ENCODE measurements at places on chromosomes 7 and 10. TPM values are rescaled to one million over a fixed set of nuclear protein-coding genes. Genes with fewer than 3 reads are reported as not detected.

The TFPI2 gene
- 4.0 TPM for polyA plus RNA-seq

The NUTM2E gene
- polyA plus RNA-seq: not detected

The TDRD1 gene
- polyA plus RNA-seq: 0.33 TPM

The CTAGE15 gene
- not detected for polyA plus RNA-seq

The ACHE gene
- polyA plus RNA-seq: 29.8 TPM

The CLEC5A gene
- polyA plus RNA-seq: 0.49 TPM

The PRPS1L1 gene
- polyA plus RNA-seq: not detected

The CISD1 gene
- polyA plus RNA-seq: 27.5 TPM

The NET1 gene
- polyA plus RNA-seq: 114 TPM

The KCNMA1 gene
- 16.1 TPM for polyA plus RNA-seq

The UNCX gene
- not detected for polyA plus RNA-seq

The CLDN4 gene
- 0.34 TPM for polyA plus RNA-seq

The TRAPPC14 gene
- 9.6 TPM for polyA plus RNA-seq

The NDUFB2 gene
- polyA plus RNA-seq: 160 TPM

DNA sequence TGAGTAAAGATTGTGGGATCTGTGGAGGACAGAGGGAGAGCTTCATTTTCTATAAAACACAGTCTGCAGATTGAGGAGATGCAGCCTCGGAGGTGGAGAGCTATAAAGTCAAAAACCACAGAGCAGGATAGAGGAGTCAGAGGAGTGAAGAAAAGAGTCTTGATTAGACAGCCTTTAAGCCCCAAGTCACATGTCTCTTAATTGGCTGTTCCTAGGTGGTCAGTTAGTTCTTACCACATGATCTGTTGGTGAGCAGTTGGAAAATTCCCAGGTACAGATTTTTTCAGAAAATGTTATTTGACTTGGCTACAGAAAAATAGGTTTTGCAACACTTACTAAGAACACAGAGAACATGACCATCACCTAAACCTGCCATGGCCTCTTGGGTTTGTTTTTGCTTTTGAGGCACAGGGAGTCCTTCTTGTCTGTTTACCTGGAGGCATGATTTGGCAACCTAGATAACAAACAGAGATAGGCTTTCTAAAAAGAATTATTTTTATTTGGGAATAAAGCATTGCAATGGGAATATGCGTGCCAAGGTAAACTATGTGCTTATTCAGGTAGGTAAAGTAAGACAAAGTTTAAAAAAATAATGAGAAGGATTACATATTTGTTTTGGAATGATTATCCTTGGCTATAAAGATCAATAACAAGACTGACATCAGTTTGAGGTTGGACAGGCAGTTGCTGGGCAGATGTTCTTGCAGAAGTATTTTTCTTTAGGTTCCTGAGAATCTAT lies 604 bp upstream of the CYP3A43 start:
- no peak for DNase-seq

DNA sequence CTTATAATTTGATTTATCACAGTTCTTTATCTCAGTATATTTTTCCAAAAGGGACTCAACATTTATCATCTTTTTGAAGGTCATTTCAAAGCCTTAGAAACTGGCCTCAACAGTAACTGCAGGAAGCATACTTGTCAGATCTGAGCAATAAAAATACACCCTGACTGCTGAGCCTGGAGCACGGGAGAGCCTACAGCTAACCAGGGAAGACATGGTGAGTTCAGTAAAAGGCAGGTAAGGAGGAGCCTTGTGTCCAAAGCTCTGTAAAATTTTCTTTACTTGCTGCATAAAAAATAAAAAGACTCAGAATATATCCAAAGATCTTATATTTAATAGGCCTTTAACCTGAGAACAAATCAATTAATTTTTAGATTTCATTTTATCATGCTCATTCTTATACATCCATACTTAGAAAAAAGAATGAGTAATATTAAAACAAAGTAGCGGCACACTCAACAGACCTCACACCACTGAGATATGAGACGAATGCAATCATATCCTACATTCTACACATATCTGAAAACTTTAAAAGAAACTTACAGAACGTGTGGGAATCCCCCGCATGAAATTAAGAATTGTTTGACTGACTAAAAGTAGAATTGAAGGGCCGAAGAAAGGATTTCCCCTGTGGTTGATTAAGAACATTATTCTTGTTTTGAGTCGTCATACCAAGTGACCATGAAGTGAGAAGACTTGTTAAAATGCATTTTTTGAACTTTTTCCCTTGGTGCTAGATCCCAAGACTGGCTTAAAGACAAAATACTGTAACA lies 296.4 kb upstream of the MKLN1 start:
- DNase-seq: no peak

DNA sequence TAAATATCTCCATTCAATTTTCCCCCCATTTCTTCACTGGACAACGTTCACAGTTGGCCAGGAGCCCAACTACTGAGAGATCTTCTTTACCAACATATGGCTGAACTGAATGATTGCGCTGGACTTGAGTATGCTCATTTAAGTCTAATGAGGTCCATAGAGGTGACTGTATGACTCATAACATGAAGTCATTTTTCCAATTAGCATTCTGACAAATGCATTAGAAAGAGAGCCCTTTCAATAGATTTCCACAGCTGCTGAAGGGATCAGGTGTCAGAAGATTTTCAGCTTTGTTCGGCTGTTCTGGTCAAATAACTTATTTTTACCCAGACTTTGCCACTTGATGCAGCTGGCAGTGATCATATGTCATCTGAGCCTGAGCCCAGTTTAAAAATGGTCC lies 438.0 kb downstream of the ETV1 start:
- DNase-seq: peak; percentile 31

- DNase-seq: no peak
Measured at GRCh38 chr10:3563298-3563697, 221.7 kb downstream of the KLF6 start.

DNA sequence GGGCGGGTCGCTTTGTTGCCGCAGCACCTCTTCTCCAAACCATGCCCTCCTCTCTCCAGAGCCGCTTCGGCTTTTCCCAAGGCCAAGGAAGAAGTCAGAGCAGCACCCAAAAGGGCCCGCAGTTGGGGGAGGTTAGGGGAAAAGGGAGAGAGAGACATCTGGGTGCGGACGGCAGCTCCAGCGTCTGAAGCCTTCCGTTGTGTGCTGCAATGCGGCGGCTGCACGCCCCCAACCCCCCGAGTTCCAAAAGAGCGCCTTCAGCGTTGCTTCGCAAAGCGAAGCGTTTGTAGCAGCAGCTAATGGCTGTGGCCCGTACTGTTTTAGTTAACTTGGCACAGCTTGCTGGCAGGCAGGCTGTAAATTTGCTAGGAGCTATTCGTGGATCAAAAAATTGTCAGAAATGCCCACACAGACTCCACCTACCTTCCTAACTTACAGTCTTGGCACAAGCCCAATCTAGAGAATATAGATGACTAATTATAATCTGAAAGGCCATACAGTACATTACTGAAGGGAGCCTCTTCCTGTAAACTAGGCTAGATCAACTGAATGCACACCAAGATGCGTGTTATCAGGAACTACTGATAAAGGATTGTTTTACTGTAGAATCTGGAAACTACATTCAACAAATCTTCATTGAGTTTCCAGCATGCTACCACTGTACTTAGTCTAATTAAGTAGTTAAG lies 1.1 kb upstream of the KBTBD2 start:
- peak; percentile 71 for DNase-seq

- no peak for DNase-seq
Measured at GRCh38 chr7:118496138-118496644, 271.7 kb downstream of the ANKRD7 start.

DNA sequence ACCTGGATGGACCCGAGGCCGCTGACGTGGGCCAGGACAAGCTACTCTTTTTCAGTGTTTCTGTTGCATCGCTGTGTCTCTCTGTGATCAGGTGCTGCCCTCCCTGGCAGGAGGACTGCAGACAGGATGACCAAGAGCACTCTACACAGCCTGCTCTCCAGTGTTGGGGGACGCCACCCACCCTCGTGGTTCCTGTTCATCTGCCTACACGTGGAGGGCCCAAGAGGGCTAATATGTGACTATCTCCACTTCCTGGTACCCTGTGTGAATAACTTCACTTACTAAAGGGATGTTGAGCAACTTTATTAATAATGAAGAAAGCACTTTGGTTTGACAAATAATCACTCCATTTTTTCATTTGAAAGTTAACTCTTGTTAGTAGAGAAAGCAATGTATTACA lies 101.3 kb downstream of the EGFR start:
- DNase-seq: no peak

GRCh38 chr7:89334797-89335196 lies 539.3 kb upstream of the TEX47 start:
- no peak for DNase-seq

- no peak for DNase-seq
Measured at GRCh38 chr10:62443866-62444265, 69.7 kb downstream of the ZNF365 start.

- no peak for DNase-seq
Measured at GRCh38 chr7:149409895-149410294, 51.0 kb downstream of the ZNF777 start.

DNA sequence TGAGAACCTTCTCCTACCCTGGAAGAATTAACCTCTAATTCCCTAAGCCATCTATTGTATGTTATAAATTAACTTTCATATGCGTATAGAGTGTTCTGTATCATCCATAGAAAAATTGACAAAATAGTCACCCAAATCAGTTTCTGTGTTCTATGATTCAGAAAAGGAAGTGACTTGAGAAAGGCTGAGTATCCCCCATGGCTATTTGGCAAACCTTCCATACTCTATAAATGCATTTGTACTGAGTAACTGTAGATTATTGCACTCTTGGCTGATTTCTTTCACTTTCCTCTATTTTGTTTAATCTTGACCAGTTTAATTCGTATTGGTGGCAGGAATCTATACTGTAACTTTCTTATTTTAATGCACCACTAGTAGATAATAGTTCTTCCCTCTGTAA lies 182.2 kb downstream of the HTR7 start:
- DNase-seq: no peak

DNA sequence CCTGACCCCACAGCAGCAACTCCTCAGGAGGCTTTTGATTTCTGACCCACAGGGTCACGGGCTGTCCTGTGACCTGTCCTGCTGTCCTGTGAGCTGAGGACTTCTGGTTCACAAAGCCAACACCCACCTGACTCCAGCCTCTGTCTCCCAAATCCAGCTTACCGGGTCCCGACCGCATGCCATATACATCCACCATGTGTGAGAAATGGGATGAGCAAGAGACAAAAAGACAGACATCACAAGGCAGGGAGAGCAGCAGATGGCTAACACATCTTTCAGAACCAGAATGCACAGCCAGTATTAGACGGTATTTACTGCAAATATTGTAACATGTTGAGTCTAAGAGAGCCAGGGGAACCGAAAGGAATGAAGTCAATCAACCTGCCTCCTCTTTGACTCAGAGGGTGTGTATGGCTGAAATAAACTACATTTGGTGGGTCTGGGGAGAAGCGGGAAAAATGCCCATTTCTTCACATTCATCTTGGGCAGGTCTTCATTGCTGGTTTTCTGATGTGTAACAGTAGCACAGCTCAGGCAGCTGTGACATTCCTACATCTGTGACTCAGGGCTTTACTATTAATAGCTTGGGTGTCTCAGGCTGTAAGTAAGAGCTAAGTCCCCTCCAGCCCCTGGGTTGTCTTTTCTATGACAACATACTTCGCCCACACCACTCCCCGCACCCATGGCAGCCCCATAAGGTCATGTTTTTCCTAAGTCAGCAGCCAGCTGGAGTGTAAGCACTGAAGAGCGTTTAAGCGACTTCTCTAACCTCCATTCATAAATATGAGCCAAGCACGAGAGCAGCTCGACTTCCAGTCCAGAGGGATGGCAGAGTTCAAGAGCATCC lies 25.0 kb downstream of the ABLIM1 start:
- peak; percentile 91 for DNase-seq

GRCh38 chr7:68407460-68407859 lies 1190.8 kb upstream of the AUTS2 start:
- DNase-seq: no peak

- no peak for DNase-seq
Measured at GRCh38 chr7:41222746-41223145, 480.1 kb downstream of the INHBA start.

DNA sequence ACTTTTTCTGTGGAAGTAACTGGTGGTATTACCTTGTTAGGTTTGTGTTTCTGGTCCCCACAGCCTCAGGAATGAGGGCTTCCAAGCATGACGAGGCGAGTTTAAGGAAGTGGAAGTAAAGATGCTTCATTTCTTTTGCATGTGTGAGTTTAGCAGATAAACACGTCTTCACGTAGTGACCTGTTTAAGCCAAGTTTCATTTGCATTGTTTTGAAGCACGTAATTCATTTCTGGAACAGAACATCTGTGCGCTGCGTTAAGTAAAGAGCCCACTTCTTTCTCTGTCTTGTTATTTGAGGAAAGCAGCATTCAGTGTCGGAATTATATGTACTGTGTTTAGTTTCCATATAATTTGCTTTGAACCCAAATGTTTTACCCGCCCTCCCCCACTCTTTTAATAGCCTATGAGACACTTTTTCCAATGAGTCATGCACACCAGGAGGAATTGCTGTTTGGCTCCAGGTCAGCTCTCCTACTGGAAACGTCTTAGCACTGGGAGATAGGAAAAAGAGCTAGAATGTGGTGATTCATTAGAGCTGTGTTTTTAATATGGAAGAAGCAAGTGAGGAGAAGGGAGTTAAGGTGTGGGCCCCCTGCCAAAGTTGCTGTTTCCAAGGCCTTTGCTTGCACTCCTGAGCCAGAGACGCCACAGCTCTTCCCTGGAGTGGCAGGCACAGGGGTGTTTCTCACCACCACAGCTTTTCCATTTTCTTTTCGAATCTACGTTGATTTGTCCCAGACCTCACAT lies 36.7 kb downstream of the BTBD16 start:
- DNase-seq: peak; percentile 89

DNA sequence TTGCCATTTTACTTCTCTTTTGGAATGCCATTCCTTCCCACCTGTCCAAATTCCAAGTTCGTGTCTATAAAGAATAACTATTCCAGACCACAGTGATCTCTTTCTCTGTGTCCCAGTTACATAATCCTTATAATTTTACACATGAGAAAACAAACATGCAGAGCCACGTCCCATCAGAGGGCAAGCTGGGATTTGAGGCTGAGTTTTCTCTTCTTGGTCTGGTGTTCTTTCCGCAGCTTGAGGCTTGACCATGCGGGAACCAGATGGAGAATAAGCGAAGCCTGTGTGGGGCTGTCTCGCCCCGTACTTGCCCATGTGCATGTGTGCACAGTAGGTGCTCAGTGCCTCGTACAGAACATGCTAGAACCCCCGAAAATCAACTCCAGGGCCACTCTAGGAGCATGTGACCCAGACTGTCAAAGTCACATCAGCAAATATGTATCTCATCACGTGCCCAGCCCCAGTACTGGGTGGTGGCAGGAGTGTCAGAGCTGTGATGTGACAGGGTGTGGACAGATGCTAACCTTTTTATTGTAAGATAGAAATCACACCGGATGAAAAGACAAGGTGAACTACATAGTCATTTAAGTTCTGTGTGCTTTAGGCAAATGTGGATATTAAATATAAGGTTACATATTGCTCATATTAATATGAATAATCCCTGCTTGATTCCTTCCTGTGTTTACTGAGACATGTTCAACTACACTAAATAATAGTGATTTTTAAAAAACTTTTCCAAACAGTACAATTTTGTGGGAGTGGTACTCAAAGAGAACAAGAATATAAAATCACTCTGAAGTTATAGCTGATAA lies 3.2 kb downstream of the INSIG1 start:
- no peak for DNase-seq

GRCh38 chr10:4201866-4202825 lies 417.1 kb upstream of the KLF6 start:
- no peak for DNase-seq

GRCh38 chr10:8463853-8464252 lies 409.4 kb downstream of the GATA3 start:
- DNase-seq: no peak

GRCh38 chr10:119498889-119499676 lies 43.4 kb downstream of the RGS10 start:
- no peak for DNase-seq

GRCh38 chr10:72887043-72887442 lies 6.5 kb upstream of the OIT3 start:
- peak; percentile 30 for DNase-seq

- no peak for DNase-seq
Measured at GRCh38 chr7:7996568-7996967, 28.0 kb downstream of the GLCCI1 start.

Measured in muscle of back (tissue), 13 donors.